Amniotic stem cell (primary cell): ENCODE measurements at places on chromosomes 12 and 14.

DNA sequence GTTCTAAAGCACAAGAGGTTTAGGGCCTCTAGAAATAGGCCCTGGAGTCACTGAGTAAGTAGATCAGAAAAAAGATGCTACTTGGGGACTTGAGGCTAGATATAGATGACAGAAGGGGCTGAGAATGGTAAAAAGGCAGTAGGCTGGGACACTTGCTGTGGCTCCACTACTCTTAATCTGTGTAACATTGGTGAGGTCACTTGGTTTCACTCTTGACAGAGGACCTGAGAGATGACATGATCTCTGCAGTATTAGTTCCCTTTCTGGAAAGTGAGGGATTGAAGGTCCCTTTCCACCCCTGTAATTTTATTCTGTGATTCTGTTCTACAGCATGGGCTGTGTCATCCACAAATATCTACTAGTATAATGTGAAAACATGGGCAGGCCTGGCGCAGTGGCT, 39.7 kb downstream of the MAPKAPK5 start:
- DNase-seq: no peak

GRCh38 chr12:3604286-3604685, 113.3 kb downstream of the PRMT8 start:
- no peak for DNase-seq

GRCh38 chr14:71245659-71246361, 338.6 kb downstream of the PCNX1 start:
- DNase-seq: no peak

- DNase-seq: no peak
These were observed 522.3 kb downstream of the MED13L start for GRCh38 chr12:115755061-115755724.

GRCh38 chr14:94823556-94824341, 53.8 kb upstream of the GSC start:
- peak; percentile 4 for DNase-seq

GRCh38 chr14:64720131-64720576, 15.9 kb downstream of the PLEKHG3 start:
- no peak for DNase-seq

- no peak for DNase-seq
These were observed 442.6 kb downstream of the GXYLT1 start for GRCh38 chr12:41701943-41702601.

DNA sequence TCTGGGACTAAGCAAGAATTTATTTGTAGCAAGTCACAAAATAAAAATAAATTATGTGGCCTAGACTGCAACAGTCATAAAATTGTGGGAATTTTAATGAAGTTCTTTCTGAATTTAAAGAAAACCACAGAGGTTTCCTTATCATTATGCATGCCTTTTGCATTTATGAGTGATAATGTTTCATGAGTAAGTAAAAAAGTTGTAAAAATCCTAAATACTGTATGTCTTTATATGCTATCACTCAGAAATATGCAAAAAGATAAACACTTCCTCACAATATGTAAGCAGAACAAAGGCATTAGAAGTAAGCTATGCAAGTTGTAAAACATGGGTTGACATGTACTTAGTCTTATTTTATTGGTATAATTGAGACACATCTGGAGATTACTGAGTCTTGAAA, 239.4 kb upstream of the PDE3A start:
- no peak for DNase-seq

- DNase-seq: no peak
These were observed 16.7 kb downstream of the NOS1 start for GRCh38 chr12:117344716-117345115.

DNA sequence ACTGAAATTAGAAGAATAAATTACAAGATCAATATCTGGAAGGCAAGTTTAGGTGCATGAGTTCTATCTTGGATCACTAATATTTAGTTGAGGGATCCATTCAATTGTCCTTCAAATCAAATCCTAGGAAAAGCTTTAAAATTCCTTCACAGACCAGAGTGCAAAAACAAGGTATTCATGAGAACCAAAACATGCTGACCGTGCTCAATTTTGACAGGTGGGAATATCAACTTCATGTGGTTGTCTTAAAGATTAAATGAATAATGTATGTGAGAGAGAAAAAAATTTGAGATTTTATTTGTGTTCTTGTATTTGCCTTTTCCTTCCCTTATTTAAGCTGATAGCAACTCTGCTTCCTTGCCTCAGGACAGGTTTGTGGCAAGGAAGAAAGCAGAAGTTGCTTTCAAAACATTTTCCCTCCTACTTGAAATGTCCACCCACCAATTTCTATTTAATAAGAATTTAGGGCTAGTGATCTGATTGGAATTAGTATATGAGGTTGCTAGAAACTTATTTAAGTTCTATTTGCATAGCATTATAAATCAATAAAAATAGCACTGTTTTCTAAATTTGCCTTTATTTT, 4.9 kb upstream of the PPP1R12A start:
- no peak for DNase-seq

DNA sequence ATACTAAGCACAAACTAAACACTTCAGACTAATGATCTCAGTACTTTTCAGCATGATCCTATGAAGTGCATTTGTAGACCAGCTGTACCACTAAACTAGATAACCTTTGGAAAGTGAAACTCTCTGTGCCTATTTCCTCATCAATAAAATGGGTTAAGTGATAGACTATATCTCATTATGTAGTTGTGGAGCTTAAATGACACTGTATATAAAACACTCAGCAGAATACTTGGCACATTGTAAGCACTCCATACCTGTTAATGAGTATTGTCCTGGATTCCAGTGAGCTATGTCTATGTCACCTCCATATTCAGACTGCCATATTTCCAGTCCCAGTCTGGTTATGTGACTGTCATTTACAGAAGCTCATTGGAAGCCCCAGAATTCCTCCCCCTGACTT, 44.4 kb downstream of the RTN1 start:
- DNase-seq: no peak
